ENCODE measurements at places on chromosomes 5 and 9.

- DNase-seq = no peak
These were observed 8.3 kb downstream of the DIMT1 start for GRCh38 chr5:62395210-62395950.

- no peak for DNase-seq
These were observed 148.5 kb downstream of the EPB41L4A start for GRCh38 chr5:112270299-112271293.

- no peak for DNase-seq
These were observed 256.5 kb downstream of the CETN3 start for GRCh38 chr5:90153031-90153430.

DNA sequence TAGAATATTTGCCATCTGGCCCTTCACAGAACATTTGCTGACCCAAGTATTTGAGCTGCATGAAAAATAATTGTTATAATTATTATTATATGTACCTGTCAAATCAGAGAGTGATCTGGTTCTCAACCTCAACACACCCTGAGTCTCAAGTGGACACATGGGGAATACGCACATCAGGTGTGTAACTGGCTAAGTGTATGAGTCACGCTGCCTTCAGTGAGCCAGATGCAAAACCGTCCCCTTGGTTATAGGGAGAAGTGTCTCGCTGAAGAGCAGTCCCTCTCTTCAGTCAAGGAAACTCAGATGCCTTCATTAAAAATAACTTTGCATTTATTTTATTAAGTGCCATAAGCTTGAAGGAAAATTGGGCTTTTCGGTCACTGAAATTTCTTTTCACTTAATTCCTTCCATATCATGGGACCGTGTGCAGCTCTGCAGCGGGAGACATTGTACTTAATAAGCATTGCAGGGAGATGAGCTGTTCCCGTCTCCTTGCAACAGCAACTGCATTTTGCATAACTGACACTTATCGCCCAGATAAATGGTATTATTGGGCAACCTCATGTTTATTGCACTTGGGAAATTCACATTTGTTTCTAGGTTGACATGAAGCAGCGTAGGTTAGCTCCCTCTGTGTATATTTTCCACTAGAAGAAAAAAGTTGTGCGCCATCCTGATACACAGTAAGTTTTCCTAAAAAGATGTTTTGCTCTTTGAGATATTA lies 512.3 kb upstream of the DAP start:
- DNase-seq = no peak

Measured in hippocampal formation (tissue), 2 donors.